ENCODE measurements at places on chromosomes 2 and 18. TPM values are rescaled to one million over a fixed set of nuclear protein-coding genes. Genes with fewer than 3 reads are reported as not detected.
A peak's percentile ranks its signal among the peaks of the same experiment; 100 is the strongest.

DNA sequence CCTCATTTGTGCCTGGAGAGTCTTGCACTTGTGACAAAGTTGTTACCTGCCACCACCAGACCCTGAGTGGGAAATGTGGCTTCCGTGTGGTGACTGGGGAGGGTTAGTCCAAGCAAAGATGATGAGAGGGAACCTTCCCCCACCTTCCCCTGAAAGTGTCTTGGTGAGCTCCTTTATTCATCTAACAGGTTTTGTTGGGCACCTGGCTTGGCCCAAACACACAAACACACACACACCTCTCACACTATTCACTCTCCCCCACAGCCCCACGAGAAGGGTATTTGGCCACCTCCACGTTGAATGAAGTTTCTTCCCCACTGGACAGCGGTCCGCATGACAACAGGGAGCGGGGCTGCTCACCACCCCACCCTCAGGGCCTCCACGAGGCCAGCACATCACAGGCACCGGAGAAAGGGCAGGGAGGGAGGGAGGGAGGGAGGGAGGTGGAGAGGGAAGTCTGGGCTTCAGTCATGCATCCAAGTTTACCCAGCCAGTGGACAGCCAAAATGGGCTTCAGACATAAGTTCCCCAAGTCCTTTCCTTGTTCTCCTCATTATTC, 1.4 kb downstream of the CIB4 start:
- DNase-seq, result no peak

DNA sequence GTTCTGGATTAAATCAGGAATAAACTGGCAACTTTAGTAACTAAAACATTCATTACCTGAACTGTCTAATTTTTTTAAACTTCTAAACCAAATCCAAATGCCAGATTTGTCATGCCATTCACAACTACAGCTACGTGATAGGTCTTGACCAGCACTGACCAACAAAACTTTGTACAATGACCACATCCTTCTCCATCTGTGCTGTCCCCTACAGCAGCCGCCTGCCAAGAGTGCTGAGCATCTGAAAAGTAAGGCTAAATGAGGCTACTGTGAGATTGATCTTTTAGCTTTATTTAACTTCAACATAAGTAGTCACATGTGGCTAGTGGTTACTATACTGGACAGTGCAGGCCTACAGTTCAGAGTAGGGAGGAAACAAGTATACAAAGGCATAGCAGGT, 7.6 kb downstream of the FAM168B start:
- DNase-seq, result no peak

Gene PROKR1
- total RNA-seq, result not detected

Gene PLEK
- 5.1 TPM for total RNA-seq

Gene SPRED2
- 1.9 TPM for total RNA-seq

Gene CRYBA2
- total RNA-seq, result not detected

GRCh38 chr2:224585211-224586088, at the start of gene CUL3:
Gene CUL3, minus strand, starts transcription at chr2:224585363. Its CDS starts 354 bp downstream, at chr2:224585009.
- peak; percentile 97 for DNase-seq
